Frontal cortex (tissue), 4 donors: ENCODE measurements at places on chromosomes 2 and 18.
A peak's percentile ranks its signal among the peaks of the same experiment; 100 is the strongest.

- DNase-seq, result no peak
Observed at GRCh38 chr2:260507-261161, 3.2 kb downstream of the SH3YL1 start.

DNA sequence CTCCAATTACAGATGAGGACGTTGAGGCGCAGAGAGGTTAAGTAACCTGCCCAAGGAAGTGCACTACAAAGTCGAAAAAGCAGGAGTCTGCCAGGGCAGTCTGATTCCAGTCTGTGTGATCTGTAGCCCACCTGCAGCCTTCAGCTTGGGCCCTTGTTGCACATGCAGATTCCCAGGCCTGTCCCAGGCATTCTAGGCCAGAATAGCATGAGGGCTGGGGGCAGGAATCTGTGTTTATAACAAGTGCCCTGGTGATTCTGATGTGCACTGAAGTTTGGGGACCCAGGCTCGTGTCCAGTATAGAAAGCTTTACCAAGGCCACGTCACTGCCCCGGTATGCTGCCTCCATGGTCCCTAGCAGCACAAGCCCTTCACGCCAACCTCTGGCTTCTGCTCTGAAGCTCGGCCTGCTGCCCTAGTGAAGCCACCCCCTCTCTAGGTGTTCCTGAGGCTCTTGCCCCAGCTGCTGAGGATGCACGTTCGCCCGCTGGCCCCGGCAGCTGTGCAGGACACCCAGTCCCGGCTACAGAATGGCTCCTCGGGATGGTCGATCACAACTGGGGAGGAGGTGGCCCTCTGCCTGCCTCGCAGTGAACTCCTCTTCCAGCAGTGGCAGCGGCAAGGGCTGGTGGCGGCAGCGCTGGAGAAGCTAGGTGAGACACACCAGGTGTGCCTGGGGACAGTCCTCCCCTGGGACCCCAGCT, 4.6 kb downstream of the CHRNG start:
- no peak for DNase-seq

DNA sequence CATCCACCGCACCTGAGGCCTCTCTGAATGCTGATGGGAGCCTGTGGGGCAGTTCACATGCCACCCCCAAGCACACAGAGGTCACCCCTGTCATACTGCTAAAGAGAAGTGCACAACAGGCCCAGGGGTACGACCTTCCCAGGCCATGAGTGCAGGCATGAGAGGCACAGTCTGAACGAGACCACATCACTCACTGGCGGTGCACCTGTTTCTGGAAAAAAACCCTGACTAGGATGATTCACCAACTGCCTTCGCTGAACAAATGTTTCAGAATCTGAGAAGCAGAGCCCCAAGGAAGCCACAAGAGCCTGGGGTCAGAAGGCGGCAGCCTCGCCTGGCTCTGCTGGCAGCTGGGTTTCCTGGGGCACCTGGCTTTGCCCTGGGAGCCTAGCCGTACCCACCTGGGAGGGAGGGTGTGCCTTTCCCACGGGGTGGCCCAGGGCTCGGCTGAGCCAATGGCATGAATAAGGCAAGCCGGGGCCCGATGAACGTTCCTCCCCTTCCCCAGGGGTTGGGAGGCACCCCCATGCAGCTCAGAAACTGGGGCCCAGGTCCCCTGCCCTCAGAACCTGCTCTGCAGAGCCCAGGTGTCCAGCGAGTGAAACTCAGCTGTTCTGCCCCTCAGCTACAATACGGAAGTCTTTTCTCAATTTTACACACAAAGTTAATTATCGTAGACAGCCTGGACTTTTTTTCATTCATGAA, 73.8 kb downstream of the HDAC4 start:
- no peak for DNase-seq

GRCh38 chr2:231161877-231162329, 36.5 kb upstream of the ARMC9 start:
- no peak for DNase-seq

DNA sequence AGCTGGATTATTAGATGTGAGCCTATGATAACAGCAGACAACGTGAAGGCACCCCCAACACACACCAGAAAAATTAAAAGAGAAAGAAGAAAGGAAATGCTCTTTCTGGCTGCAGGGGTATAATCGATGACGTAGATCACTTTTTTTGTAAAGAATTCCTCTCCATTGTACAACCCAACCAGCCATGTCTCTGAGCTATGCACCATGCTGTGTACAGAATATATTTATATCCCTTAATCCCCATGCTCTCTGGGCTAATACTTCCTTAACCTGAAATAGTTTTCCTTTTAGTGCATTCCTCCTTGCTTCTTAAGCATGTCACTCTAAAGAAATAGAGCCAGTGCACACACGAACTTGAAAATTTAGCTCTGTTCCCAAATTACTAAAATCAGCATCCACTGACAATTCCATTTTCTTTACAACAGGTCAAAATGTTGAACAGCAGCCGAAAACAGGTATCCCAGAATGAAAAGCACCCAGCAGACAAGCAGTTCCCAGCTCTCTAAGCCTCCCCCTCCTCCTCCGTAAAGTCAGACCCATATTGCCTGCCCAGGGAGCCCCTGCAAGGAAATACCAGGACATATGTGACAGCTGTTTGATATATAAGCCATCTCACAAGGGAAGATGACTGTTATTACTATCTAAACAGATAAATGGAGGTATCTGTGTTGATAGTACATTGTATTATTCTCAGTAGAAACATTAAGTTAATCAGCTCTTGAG, 247.4 kb upstream of the RAB6C start:
- DNase-seq, result no peak

GRCh38 chr2:25252291-25253152, 84.1 kb upstream of the POMC start:
- DNase-seq, result peak; percentile 74

- DNase-seq, result no peak
Observed at GRCh38 chr2:239402666-239403065, 1.8 kb upstream of the HDAC4 start.

DNA sequence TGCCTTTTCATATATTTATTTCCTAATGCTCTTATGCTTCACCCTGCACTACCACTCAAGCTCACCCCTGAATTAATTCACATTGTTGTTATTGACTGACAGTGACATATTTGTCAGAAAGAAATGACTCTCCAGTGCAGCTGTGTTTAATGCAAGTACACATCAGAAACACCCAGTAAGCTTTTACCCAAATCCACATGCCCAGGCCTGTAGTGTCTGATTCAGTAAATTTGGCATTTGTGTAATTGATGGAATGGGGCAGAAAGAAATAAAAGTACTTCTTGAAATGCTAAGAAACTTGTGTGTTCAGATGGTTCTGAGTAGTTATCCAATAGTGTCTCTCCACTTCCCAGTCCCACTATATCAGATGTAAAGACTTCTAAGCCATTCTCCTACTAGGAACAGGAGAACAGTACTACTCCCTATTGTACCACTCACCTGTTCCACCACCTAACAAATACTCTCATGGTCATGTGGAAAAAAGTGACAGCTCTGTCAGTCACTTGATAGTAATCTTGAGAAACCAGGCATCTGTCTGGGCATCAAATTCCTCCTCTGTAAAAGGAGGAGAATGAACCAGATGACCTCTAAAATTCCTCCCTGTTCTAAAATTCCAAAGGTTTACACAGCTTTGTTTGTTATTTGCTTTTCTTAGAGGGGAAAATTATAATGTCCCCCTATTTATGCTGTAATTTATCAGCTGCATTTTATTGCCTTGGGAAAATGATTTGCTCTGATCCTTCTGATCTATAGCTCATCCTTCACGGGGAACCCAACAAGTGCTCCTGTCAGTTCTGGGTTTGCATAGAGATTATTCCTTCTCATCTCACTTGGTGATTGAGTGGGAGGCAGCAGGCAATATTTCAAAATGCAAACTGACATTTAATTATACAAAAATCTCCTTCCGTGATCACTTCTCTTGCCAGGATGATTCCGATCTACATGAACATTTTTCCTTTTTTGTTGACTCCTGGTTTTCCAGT, 70.9 kb downstream of the ZNF385B start:
- DNase-seq, result no peak

DNA sequence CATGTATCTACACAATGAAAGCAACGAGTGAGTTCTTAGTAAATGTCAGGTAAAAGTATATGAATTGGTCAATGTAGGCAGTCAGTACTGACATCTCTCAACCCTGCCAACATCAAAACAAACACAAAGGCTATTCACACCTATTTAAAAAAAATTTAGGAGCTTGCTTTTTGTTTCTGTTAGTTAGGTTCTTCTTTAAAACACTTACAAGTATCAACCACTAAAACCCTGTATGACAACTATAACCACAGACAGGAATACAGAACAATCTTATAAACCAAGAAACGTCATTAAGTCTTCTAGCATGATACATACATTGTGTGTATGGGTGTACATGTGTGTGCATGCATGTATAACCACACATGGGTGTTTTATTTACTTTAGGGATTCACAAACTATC, 131.0 kb downstream of the TCF4 start:
- DNase-seq, result no peak

DNA sequence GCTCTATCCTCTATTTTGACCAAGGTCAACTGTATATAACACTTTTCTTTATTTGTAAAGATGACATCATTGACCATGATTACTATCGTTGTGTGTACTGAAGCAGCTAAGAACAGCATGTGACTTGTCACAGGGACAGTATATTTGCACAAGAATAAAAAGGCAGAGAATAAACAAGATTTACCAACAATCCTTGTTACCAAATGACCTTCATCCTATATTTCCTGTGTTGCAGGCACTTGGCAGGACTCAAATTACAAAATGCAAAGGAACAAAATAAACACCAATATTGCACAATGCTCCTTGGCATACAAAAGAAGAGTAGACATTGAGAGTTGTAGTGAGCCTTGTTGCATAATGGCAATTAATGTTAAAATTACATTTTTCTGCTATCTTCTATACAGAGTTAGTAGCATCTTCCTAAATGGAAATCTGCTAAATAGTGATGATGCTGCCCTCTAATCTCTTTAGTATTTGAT, 61.8 kb downstream of the RFTN2 start:
- DNase-seq, result no peak

GRCh38 chr2:11651856-11652548, 18.0 kb downstream of the NTSR2 start:
- no peak for DNase-seq

DNA sequence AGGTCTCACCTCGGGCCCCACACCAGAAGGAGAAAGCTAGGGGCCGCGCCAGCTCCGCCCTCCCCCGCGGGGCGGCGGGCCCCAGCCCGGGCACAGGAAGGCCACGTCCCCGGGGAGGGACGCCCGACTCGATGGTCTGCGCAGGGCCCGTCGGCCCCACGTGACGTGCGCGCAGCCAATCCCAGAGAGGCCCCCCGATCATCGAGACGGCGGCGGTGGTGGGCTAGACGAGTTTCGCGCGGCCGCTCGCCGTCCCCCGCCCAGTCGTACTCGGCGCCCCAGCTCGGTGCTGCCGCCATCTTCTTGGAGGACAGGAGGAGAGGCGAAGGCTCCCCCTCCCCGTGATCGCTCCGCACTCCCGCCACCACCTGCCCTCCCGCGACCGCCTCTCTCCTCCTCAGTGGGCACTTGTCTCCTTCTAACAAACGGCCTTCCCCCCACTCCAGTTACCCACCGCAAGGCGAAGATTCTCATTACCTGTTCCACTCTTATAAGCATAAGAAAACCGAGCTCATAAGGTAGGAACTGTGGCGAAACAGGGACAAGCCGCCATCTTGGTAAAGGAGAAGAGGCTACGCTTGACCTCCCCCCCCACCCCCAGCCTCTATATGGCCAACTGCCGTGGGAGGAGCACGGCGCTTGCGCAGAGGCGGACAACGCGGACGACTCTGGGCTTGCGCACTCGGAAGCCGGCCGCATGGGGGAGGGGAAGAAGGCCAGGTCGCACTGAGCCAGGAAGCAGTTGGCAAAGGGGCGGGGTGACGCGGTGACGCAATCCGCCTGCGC, at the start of gene HDLBP:
Gene HDLBP, minus strand, starts transcription at position 580 of the 786 bp plus-strand sequence. CDS start 48,803 bp downstream, outside the sequence.
- DNase-seq, result peak; percentile 97

DNA sequence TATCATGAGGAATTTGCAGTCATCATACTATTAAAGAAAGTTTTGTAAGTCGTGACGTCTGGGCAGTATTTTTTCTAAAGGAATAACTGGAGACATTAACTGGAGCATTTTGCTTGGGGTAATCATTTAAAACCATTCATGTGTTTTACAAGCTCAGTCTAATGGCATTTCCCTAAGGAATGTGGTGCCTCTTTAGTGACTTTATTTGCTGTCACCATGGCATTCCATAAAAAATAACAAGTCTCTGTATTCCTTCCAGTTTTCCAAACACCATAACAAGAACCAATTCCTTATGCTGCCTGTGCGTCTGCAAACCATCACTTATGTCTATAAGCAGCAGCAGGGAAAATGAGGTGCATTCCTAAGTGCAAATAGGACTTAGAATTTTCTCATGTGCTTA, 82.8 kb downstream of the EPB41L3 start:
- DNase-seq, result no peak

- no peak for DNase-seq
Observed at GRCh38 chr2:239758279-239758877, 266.8 kb downstream of the NDUFA10 start.

- no peak for DNase-seq
Observed at GRCh38 chr2:38218995-38219394, 143.0 kb upstream of the CYP1B1 start.

DNA sequence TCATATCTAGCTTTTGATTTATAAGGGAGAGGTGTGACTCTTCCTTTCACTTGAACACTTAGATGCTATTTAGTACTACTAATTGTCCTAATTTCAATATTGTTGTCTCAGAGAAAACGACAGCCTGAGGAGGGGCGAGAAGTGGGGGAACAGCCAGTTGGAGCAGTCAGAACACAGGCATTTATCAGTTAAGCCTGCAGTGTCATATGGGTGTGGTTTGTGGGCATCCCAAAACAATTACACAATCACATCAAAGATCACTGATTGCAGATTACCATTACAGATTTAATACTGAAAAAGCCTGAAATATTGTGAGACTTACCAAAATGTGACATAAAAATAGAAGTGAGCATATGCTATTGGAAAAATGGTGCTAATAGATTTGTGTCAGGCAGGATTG, 15.8 kb downstream of the TMEM131 start:
- no peak for DNase-seq

DNA sequence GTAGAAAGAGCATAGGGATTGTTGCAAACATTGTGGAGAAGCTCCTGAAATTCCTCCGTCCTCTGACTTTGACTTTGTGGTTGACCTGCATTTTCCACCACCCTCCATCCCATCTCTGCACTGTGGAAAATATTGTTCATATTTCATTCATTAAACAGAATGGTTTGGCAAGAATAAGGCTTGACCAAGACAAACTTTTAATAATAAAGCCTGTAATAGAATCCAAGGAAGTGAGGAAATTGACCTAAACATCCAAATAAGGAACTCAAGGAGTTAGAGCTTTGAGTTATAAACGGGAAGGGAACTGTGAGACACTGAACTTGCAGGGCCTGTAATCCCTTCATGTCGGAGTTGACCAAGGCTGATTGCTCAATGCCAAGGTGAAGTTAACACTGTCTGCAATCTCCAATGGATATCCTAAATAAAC, 115.2 kb downstream of the GFPT1 start:
- DNase-seq, result no peak

GRCh38 chr18:77133051-77133834, 660 bp upstream of the MBP start:
- no peak for DNase-seq

- no peak for DNase-seq
Observed at GRCh38 chr2:111634050-111634794, 249.8 kb downstream of the ANAPC1 start.
